HCT116 (cell line): ENCODE measurements at places on chromosomes 16 and 17. TPM values are rescaled to one million over a fixed set of nuclear protein-coding genes. Genes with fewer than 3 reads are reported as not detected.
A peak's percentile ranks its signal among the peaks of the same experiment; 100 is the strongest.

DNA sequence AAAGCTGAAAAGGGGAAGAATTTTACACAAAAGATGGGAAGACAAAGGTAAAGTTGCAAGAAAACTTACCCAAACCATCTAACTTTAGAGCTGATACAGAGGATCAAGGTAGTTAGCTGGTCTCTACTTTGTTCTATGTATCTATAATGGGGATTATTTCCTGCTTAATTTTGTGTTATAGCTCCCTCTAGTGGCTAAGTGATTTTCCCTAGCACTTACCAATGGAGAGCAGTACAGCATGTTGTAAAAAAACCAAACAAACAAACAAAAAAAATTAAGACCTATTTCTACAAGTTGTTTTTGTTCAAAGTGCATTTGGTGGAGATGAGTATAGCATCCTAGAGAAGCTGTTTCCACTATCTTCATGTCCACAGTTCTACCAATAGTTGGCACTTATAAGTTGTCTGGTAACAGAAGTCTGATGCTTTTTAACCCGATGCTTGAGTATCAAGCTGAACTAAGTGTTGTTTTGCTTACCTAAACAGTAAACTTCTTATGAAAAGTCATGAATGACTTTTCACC, 7.5 kb downstream of the SRSF1 start:
- peaks cover 61% of the 10 kb centered on the region for H3K36me3 ChIP-seq
- H3K4me1 ChIP-seq: peaks cover 57% of the 10 kb centered on the region
- DNase-seq: peak; percentile 80
- H3K4me3 ChIP-seq: no peak overlapping the region
- H3K27me3 ChIP-seq: no peaks in the 10 kb centered on the region

- no peak for DNase-seq
- no peak overlapping the region for H3K4me3 ChIP-seq
- peaks cover 4% of the 10 kb centered on the region; the same call in 1 of the 2 replicates for H3K4me1 ChIP-seq
- H3K36me3 ChIP-seq: no peaks in the 10 kb centered on the region
- H3K27me3 ChIP-seq: no peaks in the 10 kb centered on the region
- H3K27ac ChIP-seq: no peak overlapping the region
Measured at GRCh38 chr17:58032691-58033415, 25.8 kb upstream of the SRSF1 start.

The CRLF3 gene
- total RNA-seq: 32.4 TPM

The STX1B gene
- 1.6 TPM for total RNA-seq
